ENCODE measurements at places on chromosomes 3 and 15.

DNA sequence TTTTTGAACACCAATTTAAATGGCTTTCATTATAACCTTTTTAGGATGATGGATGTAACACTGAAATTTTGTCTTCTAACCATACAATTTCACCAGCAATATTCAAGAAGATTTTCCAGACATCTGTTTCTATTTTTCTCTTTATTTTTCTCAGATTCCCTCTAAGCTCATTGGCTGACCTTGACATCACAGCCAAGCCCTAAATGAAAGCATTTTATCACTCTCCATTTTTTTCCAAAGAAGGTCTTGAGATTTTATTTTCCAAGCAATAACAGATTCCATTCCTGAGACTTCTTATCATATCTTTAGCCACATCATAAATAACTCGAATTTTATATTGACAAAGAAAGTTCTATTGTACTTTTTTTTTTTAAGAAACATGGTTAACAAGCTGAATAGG is 392.6 kb upstream of the THBS1 start:
- DNase-seq, result no peak

DNA sequence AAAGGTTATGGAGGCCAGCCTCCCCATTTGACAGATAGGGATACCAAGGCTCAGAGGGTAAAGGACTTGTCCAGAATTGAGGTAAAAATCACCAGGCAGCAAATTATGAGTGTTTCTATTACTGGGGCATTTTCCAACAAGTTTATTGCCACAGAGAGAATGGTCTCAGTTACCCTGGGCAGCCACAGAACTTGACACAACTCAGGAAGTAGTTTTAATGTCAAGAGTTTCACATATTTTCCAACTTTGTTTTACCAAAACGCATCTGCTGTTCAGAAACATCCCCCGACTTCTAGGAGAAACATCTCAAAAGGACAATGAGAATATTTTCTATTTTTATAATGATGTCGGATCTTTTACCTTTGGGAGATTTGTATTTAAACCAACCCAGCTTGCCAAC is 107.5 kb upstream of the MRPS22 start:
- DNase-seq, result no peak

GRCh38 chr3:196327405-196327804 is 9.4 kb upstream of the DYNLT2B start:
- DNase-seq, result no peak

GRCh38 chr15:94290730-94291129 is 59.4 kb downstream of the MCTP2 start:
- DNase-seq, result no peak

DNA sequence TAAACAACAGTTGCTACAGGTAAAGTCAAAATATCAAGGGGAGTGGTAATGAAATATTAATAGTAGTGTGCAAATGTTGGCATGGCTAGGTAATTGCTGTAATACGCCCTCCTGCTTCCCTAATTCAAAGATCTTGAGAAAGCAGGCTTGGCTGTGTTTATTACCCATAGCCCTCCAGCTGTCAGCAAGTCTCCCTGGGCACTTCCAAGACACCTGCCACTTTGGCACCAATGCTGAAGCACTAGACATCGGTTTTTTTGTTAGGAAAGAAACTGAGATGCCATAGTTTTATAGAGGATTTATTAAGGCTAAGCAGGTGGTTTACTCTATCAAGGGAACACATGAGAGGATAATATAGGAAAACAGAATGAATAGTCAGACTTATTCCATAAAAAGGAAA is 64.4 kb downstream of the P2RY1 start:
- DNase-seq, result no peak

GRCh38 chr15:85312929-85313331 is 67.5 kb upstream of the AKAP13 start:
- DNase-seq, result no peak

GRCh38 chr3:160564258-160564911 is 986 bp downstream of the KPNA4 start:
- DNase-seq, result no peak

GRCh38 chr15:35618260-35619188 is 72.6 kb upstream of the DPH6 start:
- no peak for DNase-seq

- no peak for DNase-seq
Observed at GRCh38 chr3:67388738-67389137, 265.7 kb downstream of the SUCLG2 start.

- no peak for DNase-seq
Observed at GRCh38 chr3:112000367-112000771, 1.6 kb downstream of the TAGLN3 start.

All from non-pigmented ciliary epithelial cell (primary cell).